ENCODE measurements at places on chromosomes 11 and 22.
A peak's percentile ranks its signal among the peaks of the same experiment; 100 is the strongest.

DNA sequence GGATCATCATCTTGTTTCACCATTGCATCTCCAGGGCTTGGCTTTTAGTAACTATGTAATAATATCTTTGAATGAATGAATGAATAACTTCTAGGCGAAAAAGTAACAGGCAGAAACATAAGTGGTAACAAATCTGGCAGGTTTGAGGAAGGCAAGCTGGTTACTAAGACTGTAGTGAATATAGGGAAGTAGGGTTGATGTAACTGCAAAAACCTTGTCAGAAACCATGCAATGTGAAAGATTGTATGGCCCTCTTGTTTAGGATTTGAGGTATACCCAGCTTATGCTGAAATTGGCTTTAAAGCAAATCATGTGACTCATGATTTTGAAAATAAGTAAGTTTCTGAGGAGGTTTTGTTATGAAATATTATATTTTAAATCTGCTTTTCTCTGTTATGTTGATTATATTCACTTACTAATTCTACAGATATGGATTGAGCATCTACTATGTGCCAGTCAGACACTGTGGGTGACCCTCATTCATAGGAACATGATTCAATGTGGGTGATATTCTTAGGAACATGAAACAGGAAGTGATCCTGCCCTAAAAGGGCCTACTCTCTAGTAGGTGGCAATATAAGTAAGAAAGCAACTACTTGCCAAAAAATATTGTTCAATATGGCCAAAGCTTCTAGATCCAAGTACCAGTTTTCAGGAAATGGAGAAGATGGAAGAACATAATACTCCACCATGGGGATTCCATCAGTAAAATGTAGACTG lies 115.5 kb upstream of the CCDC90B start:
- DNase-seq: no peak

DNA sequence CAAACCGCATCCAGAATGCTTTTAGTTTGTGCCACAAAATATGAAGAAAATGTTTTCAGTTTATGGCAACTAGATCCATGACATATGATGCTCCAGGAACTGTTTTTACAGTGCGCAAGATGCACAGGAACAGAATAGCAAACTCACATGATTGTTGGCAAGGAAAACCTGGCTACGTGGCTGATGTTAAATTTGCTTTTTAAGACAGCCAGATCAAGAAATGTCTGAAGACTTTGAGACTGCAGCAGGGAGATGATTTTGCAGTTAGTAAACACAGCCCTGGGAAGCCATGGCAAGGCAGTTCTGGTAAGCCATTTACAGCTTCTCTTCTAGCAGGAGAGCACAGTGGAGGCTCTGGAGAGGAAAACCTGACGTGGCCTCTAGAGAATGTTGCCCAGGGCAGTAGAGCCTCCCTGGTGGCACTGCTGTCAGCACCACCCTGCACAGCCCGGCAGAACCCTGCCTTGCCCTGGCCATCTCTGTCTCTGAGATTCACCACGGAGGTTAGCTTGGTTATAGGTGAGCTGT lies 69.8 kb upstream of the TNRC6B start:
- no peak for DNase-seq

GRCh38 chr22:39712081-39712480 lies 141.5 kb downstream of the CACNA1I start:
- DNase-seq: no peak

DNA sequence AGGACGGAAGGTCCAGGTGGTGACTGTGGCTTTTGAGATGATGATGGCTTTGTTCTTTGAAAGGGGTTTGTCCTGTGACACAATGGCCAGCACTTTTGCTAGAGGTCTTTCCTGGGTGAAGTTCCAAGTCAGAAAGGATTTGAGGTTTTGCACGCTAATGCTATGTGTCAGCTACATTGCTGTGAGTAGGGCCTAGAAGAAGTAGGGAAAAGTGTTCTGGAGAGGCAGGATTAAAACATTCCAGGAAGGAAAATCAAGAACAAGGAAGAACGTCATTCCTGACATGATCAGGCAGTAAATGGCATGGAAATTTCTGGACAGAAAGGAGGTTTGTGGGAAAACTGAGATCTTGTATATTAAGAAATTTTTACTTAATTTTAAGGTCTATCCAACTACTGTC lies 290.7 kb downstream of the NTM start:
- DNase-seq: no peak

DNA sequence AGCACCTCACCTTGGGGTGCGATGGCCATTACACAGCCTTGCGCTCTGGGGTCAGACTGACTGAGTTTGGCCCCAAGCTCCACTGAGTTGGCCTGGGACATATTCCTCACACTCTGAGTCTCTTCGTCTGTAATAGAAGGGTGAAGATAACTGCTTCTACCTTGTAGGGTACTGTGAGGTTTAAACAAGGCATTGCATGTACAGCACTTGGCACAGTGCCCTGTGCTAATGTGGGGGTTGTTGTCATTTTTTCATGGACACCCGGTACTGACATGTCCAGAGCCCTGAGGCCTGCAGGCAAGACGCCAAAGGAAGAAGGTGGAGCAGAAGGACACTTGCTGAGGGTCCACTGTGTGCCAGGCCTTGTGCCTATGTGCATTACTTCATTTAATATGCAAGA lies 50.7 kb downstream of the OTOG start:
- DNase-seq: peak; percentile 51

GRCh38 chr11:44430140-44430539 lies 120.2 kb upstream of the ALX4 start:
- no peak for DNase-seq

DNA sequence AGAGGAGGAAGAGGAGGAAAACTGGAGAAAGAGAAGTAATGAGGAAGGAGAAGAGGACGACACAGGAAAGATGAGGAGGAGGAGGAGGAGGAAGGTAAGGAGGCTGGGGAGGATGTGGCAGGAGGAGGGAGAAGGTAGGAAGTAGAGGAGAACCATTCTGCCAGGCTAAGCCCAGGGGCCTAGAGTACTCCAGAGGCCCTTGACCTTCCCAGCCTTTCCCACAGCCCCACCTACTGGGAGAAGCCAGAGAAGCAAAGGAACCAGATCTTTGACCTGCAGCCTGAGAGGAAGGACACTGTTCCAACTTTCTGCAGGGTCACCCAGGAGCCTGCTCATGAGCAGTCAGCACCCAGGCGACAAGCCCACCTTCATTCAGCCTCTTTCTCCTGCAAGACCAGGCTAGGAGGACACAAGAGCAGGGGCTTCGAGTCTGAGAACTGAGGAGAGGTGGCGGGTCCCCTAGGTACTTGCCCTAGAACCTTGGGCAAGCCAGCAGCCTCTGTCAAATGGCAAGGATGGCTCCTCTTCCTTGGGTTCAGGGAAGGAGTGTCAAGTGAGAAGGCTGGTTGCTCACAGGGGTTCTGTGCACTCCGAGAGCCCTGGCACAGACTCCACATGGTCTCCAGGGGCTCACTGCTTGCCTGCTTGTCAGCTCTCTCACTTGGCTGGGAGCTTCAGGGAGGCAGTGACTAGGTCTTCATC lies 27.9 kb upstream of the OAF start:
- DNase-seq: peak; percentile 57

DNA sequence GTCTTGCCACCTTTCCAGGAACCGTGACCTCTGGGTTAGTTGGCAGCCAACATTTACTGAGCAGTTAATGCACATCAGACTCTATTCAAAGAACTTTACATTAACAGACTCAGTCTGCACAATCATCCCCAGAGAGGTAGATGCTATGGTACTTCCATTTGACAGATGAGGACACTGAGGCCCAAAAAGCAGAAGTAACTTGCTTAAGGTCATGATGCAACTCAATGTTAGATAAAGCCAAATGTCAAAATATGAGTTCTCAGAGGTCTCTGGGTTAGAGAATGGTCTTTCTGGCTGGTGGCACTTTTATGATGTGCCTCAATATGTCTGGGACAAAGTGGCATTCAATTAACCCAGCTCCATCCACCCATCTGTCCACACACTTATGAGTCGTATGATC lies 450.0 kb downstream of the MIAT start:
- DNase-seq: no peak

- no peak for DNase-seq
Measured at GRCh38 chr11:10503777-10504480, 37.1 kb downstream of the RNF141 start.

DNA sequence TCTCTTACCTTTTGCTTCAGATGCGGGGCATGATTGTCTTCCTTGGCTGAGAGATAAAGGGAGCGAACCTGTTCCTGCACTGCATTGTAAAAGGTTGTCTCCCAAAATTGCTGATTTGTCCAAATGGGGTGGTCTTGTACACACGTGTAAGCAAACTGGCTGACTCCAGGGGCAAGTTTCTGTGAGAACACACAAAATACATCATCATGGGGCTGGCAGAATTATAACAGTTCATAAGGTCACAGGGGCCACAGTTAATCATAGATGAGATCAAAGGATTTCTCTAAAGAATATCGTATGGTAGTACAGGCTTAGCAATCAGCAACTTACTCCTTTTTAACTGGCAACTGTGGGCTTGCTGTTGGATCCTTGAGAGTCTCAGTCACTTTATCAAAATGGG lies 194.3 kb downstream of the SWAP70 start:
- no peak for DNase-seq

GRCh38 chr11:107710301-107710700 lies 1.6 kb downstream of the SLN start:
- DNase-seq: no peak

- no peak for DNase-seq
Measured at GRCh38 chr22:22461111-22461510, 47.4 kb downstream of the ZNF280B start.

DNA sequence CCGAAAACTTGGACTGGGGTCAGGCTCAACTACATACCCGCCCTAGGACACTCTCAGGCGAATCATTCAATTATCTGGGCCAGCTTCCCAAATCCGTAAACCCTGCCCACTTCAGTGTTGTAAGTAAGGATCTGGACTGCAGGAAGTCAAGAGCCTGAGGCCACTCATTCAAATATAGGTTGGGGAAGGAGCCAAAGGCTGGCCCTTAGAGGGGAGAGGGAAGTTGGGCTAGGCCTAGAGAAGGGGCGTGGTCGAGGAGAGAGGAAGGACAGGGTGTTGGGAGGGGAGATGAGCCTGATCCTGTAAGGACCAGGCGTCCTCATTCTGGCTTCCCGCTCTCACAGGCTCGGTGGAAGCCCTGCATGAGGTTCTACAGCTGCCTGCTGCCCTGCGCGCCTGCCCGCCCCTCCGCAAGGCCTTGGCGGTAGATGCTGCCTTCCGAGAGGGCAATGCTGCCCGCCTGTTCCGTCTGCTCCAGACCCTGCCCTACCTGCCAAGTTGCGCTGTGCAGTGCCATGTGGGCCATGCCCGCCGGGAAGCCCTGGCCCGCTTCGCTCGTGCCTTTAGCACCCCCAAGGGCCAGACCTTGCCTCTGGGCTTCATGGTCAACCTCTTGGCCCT lies 3.0 kb downstream of the SAC3D1 start:
- DNase-seq: no peak

DNA sequence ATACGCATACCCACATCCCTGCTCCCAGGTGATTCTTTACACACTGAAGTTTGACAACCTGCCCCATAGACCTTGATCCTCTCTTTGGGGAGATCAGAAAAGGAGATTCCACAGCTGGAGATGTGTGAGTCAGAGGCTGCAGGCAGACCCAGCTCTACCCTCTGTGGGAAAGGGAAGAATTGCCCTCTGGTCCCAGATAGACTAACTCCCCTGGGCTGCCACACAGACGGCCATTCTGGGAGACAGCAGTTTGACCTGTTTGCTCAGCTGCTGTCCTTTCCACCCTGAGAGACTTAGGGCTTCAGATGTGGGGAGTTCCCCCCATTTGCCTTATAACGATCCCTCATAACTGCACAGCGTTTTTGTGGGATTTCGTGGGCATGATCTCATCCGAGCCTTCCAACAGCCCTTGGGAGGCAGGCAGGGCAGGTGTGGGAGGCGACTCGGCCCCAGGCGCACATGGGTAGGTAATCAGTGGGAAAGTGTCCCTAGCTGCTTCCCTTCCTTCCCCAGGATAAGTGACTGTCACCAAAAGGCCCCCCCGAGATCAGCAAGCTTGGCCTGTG lies 14.1 kb downstream of the FAM83F start:
- no peak for DNase-seq

DNA sequence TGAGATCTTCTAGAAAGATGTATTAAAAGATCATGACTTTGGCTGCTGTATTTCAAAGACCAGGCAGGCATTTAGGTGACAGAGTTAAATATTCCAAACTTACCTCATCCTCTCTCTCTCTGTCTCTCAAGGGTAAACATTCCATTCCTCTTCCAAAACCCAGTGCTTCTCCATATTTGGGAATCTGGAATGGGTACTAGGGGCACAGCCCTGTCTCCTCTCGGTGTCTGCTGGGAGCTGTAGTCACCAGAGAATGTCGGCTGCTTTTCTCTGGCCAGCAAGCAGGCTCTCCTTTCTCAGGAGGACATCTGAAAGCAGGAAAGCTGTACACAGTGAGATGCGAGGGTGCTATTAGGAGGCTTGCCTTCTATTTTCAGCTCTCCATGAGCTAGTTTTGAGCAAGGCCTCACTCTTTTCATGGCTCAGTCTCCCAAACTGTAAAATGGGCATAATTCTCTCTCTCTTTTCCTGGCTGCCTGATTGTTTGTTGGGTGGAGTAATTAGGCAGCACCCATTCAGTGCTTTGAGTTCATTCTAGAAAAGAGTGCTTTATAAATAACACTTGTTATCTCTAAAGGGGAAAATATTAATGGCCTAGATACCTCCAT lies 9.3 kb upstream of the PEX26 start:
- no peak for DNase-seq

DNA sequence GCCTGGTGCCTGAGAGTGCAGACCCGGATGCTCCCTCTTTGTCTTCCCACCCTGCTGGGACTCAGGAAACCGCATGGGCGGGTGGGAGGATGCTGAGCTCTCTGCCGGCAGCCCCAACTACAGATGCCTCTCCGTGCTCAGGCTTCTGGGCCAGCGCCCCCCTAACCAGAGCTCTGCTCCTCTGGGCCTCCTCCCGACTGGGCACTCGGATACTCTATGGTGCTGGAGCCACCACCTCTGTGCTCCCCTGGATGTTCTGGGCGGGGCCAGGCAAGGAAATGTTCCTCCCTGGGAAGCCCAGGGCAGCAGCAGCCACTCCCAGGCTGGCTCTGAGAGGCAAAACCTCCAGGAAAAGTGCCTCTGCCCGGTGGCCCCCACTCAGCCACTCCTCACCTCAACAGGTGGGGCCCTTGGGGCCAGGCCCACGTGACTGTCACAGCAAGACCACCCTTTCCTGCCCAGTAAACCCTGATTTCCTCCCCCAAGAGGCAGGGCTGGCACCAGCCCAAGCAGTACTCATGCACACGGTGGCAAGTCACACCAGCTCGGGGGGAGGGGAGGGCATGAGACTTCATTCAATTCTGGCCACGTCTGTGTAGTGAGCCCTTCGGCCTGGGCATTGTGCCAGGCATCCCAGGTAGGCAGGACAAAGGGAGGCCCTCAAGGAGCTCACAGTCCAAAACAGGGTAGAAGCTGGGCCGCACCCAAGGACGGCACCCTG lies 54.7 kb upstream of the TCF20 start:
- no peak for DNase-seq

DNA sequence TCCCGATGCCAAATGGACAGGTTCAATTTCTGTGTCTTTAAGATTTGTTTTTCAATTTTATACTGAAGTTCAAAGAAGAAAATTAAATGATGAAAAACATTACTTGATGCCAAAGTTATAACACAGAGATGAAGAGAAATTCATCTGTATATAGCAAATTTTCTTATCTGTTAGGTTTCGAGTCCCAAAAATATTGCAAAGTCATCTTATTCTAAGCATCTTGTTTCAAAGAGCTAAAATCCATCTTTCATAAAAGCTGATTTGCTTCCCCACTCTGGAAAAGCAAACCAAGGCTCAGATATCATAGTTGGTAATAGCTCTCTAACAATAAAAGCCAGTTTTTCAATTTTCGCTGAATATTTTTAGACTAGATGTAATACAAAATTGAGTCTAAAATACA lies 19.0 kb upstream of the CCDC89 start:
- no peak for DNase-seq

GRCh38 chr11:96448225-96448624 lies 58.4 kb downstream of the JRKL start:
- DNase-seq: no peak

- no peak for DNase-seq
Measured at GRCh38 chr11:46450846-46451477, 59.4 kb upstream of the CHRM4 start.
